ENCODE measurements at places on chromosomes 12 and 14.

GRCh38 chr12:59594943-59595500 lies 807 bp upstream of the SLC16A7 start:
- no peak for DNase-seq

DNA sequence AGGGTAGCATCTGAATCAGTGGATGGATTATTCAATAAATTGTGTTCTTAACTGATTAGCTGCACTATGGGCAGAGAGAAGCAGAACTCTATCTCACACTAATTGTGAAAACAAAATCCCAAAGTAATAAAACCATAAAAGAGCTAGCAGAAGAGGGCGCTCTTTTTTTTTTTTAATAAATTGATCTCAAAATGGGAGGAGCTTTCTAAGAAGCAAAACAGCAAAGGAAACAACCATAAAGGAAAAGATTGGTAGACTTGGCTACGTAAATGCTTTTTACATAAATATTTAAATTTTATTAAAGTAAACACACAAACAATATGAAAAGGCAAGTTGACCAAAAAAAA lies 1.5 kb upstream of the TM7SF3 start:
- DNase-seq: no peak

DNA sequence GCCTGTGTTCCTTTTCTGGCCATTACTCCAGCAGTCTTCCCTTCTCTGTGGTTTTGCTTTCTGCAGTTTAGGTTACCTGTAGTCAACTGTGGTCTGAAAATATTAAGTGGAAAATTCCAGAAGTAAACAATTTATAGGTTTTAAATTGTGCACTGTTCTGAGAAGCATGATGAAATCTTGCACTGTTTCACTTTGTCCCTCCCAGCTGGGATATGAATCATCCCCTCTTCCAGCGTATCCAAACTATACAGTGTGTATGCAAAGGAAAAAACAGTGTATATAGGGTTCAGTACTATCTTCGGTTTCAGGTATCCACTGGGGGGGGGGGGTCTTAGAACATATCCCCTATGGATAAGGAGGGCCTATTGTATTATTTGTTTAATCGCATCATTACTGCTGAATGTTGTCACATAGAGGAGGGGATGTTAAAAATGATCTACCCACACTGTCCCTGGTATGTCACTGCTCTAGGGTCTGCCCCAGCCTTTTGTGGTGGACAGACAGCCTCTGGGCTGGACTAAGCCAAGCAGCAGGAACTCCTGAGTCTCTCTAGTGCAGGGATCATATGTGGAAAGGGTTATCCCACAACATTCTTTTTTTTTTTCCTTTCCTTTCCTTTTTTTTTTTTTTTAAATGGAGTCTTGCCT lies 109.1 kb upstream of the MAX start:
- no peak for DNase-seq

DNA sequence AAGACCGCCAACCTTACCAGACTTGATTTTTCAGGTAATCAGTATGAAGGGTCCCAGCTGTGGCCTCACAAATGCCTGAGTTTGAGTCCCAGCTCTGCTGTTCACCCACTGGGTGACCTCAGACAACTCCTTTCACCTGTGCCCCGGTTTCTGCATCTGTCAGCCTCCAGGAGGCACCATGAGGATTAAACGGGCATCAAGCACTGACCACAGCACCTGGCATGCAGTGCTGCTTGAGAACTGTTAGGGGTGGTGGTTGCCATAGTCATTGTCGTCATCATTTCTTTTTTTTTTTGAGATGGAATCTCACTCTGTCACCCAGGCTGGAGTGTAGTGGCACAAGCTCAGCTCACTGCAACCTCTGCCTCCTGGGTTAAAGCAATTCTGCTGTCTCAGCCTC lies 57.9 kb downstream of the PHETA1 start:
- DNase-seq: no peak

GRCh38 chr14:93978735-93979134 lies 2.4 kb upstream of the ASB2 start:
- no peak for DNase-seq

DNA sequence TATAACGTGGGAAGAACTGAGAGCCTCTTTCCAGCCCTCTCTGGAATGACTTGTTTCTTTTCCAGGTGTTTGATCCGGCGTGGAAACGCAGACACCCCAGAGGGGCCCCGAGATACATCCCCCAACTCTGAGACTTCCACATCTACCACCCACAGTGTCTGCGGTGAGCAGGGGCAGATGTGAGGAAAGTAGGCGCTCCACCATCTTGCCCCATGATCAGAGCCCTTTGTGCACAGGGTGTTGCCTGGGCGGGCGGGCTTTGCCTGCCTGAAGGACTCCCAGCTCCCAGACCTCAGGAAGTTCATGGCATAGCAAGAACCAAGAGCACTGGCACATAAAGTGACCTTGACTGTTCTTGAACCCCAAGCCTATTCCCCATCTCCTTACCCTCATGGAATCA lies 2.8 kb downstream of the CARMIL3 start:
- DNase-seq: no peak

GRCh38 chr14:71751264-71751663 lies 181.0 kb upstream of the RGS6 start:
- no peak for DNase-seq

GRCh38 chr12:74293689-74294131 lies 243.9 kb upstream of the ATXN7L3B start:
- DNase-seq: no peak

GRCh38 chr14:89296281-89296745 lies 120.7 kb downstream of the FOXN3 start:
- no peak for DNase-seq

DNA sequence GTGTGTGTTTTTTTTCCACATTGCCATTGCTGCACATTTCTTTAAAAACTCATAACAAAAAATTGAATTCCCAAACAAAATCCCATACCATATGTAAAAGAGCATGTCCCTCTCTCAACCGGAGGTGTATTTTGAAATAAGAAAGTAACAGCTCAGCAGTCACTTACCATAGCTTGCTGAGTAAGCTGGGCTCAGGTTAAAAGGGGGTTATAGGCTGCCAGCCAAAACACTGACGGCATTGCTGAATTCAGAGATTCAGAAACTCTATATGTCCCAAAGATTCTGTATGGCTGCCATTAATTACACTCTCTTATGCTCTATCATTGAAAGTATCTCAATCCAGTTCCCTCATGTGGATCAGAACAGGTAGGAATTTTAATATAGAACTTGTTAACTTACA lies 276.0 kb downstream of the FOXG1 start:
- no peak for DNase-seq

DNA sequence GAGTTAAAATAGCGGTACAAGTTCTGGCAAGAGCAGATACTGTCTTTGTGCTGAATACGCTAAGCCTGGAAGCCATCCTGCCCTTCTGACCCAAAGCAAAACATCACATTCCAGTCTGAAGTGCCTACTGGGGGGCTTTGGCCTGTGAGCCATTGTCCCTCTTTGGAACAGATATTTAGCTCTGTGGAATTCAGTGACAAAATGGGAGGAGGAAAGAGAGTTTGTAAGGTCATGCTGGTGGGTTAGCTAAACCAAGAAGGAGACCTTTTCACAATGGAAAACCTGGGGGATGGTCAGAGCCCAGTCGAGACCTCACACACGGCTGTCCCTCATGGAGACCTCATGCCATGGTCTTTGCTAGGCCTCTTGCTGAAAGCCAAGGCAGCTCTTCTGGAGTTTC lies 18.5 kb downstream of the EMP1 start:
- no peak for DNase-seq

- no peak for DNase-seq
Observed at GRCh38 chr14:106877517-106877916, 1351.1 kb downstream of the TMEM121 start.
